ENCODE measurements at places on chromosomes 6 and 20.

GRCh38 chr6:14968056-14968637 lies 277.7 kb upstream of the JARID2 start:
- DNase-seq = no peak

- no peak for DNase-seq
These were observed 172.2 kb downstream of the AIG1 start for GRCh38 chr6:143232849-143233248.

GRCh38 chr6:128511506-128511905 lies 8.9 kb downstream of the PTPRK start:
- peak; percentile 55 for DNase-seq

GRCh38 chr6:14593286-14593685 lies 475.7 kb downstream of the CD83 start:
- DNase-seq = no peak

DNA sequence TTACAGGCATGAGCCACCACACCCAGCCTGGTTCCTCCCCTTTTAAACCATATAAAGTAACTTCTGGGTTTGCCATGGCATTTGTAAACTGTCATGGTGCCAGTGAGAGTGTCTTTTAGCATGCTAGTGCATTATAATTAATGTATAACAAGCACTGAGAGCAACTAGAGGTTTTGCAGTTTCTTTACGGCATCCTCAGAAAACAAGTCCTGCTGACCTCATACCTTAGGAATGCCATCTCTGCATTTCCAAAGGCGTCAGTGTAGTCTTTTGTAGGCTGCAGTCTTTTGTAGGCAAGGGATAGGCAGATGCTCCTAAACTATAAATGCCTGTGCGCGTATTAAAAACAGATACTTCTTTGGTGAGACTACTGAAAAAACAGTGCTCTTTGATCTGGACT lies 75.0 kb upstream of the EZR start:
- DNase-seq = peak; percentile 92

GRCh38 chr20:23583526-23583925 lies 15.2 kb upstream of the CST9L start:
- peak; percentile 14 for DNase-seq

DNA sequence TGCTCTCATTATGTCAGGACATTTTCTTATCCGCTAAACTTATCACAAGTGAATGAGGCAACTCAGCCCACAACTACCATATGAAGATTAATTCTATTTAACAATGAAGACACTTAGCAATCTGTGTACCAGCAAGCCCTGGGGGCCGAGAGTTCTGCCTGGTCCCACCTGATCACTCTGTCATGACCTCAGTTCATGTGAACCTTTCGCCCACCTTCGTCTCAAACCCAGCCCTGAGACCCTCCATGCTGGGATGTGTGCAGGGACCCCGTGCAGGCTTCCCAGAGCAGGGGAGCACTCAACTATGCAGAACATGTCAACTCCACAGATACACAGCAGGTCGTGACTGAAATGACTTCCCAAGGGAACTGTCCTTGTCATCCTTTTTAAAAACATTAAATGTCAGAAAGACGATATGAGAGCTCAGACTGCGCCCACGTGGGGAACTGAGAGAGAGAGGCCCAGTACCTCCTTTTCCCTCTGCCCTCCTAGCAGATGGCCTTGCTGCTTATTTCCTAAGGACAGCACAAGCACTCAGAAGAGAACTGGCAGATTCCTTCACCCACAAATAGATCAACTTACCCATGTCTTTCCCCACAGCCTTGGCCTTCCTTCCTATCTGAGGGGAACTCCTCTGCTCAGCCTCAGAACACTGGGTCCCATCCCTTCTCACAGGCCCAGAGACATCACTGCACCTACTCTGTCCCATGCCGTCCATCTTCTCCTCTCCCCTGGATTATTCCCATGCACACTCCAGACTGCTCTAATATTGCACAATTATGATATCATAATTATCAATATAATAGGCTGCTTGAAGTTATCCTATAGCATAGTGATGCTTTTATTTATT lies 11.5 kb downstream of the ABHD12 start:
- no peak for DNase-seq

GRCh38 chr20:1489764-1490436 lies 1.3 kb downstream of the SIRPB2 start:
- DNase-seq = no peak
